ENCODE measurements at places on chromosomes 13 and 19.

- DNase-seq: no peak
These were observed 5.6 kb downstream of the ADAMTSL5 start for GRCh38 chr19:1507192-1507660.

- no peak for DNase-seq
These were observed at the start of the genes COL4A1 and COL4A2 for GRCh38 chr13:110306960-110307766. Gene COL4A1 (minus strand): TSS chr13:110307157. CDS start chr13:110307027, 130 bp downstream. Gene COL4A2 (plus strand): TSS chr13:110307284. CDS start chr13:110307904, 620 bp downstream.

- DNase-seq: no peak
These were observed 145.7 kb downstream of the PCCA start for GRCh38 chr13:100234524-100235136.

DNA sequence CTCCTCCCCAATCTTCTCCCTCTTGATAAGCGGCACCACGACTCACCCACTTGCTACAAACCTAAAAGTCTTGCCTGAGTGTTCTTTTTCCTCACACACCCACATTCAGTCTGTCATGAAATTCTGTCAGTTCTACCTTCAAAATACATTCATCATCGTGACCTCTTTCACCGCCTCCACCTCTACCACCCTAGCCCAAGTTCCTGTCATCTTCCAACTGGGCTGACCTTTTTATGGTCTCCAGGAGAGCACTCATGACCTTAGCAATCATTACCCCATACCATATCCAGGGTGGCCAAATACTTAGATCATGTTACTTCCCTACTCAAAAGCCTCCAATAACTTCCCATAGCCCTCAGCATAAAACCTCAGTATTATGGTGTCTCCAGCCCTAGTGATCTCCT, 110.4 kb upstream of the TSC22D1 start:
- no peak for DNase-seq

- no peak for DNase-seq
These were observed 73.9 kb upstream of the FNDC3A start for GRCh38 chr13:48901781-48902180.

All from fibroblast of skin of left quadriceps (primary cell).